Eye (tissue), 1 donor: ENCODE measurements at places on chromosomes 5 and 9.
A peak's percentile ranks its signal among the peaks of the same experiment; 100 is the strongest.

DNA sequence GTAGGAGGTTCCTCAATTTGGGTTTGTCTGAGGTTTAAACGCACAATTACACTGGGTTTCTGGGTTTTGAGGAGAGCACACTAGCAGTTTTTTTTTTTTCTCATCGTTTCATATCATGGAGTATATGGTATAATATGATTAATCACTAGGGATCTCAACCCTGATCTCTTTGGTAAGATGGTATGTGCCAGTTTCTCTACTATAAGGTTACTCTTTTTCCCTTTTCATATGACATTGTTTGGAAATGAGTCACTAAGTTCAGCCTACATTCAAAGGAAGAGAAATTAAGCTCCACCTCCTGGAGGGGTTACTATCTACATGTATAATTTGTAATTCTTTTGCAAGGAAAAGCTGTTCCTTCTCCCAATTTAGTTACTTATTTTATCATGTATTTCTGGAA is 35.2 kb downstream of the MTRR start:
- DNase-seq: no peak

DNA sequence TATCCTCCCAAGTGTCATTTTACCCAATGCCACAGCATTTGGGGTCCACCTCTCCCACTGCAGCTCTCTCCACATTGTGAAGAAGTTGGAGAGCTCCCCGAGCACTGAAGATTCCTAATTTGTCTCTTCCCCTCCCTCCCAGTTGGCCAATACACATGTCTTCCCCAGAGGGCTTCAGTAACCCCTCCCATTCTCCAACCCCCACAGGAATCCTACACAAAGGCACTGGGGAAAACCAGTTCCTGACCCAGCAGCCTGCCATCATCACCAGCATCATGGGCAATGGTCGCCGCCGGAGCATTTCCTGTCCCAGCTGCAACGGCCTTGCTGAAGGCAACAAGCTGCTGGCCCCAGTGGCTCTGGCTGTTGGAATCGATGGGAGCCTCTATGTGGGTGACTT is 87.3 kb upstream of the WWC1 start:
- no peak for DNase-seq

GRCh38 chr5:74040811-74041491 is 415.0 kb downstream of the ARHGEF28 start:
- no peak for DNase-seq

DNA sequence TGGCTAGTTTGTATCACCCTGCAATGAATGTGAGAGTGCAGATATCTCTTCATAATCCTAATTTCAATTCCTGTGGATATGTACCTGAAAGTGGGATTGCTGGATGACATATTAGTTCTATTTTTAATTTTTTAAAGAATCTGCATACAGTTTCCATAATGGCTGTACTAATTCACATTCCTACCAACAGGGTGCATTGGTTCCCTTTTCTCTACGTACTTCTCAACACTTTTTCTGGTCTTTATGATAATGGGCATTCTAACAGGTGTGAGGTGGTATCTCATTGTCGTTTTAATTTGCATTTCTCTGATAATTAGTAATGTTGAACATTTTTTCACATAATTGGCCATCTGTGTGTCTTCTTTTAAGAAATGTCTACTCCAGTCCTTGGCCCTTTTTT is 927.5 kb downstream of the DTWD2 start:
- DNase-seq: no peak

GRCh38 chr5:91225848-91226686 is 157.1 kb downstream of the ARRDC3 start:
- no peak for DNase-seq

GRCh38 chr5:146564007-146564762 is 48.2 kb upstream of the GPR151 start:
- no peak for DNase-seq

DNA sequence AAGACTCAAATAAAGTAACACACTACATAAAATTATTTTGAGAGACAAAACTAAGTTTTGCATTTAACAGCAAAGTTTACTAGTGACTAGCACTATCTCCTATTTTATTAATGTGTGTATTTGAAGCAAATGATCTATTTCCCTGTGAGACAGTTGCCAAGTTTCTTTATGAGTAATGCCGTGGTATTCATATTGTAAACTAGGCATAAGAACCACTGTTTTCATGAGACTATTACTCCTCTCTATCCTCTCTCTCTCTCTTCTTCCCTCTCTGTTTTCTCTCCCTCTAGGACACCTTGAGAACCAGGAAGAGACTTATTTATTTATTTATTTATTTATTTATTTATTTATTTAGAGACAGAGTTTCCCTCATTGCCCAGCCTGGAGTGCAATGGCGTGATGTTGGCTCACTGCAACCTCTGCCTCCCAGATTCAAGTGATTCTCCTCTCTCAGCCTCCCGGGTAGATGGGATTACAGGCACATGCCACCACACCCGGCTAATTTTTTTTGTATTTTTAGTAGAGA is 61.1 kb downstream of the MLANA start:
- no peak for DNase-seq

- no peak for DNase-seq
Measured at GRCh38 chr5:135039271-135040033, 5.4 kb upstream of the PITX1 start.

GRCh38 chr9:119771341-119771740 is 402.1 kb upstream of the BRINP1 start:
- DNase-seq: no peak

DNA sequence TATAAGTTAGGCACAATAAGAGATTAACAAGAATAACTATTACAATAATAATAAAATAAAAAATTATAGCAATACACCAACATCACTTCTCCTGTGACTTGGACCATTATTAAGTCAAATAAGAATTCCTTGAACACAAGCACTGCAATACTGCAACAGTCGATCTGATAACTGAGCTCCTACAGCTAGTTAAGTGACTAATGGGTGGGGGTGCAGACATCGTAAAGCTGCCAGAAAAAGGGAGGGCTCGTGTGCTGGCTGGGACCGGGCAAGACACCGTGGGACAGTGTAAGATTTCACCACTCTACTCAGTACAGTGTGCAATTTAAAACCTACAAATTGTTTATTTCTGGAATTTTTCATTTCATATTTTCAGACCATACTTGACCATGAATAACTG is 78.8 kb downstream of the SNX24 start:
- no peak for DNase-seq

GRCh38 chr9:96644137-96644536 is 11.0 kb downstream of the PRXL2C start:
- DNase-seq: no peak

DNA sequence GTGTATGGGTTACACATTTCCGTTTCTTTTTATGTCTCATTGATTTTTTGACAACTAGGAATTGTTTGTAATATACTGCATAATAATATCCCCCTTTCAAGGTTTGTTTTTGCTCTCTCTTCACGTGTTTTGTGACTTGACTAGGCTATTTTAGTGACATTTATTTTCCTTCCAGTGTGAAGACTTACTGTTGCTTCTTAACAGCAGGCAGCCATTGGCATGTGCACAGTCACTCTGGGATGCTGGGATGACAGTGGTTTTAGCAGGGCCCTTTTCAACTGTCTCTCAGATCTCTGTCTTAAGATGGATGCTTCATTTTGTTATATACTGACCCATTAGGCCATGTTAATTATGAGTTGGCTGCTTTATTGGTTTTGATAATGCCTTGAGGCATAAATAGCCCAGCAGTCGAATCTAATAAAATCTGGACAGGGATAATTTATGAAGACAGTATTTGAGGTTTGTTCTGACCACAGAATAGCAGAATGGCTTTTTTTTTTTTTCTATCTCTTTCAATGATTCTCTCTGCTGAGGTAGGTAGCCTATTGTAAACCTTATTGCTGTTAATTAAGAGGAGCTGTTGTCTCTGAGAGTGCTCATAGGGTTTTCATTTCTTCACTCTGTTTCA is 536.0 kb downstream of the GABRG2 start:
- peak; percentile 79 for DNase-seq

- DNase-seq: peak; percentile 40
Measured at GRCh38 chr9:75148561-75148960, 60.2 kb downstream of the OSTF1 start.

- no peak for DNase-seq
Measured at GRCh38 chr5:14671414-14671813, 6.9 kb downstream of the OTULIN start.

- no peak for DNase-seq
Measured at GRCh38 chr9:121609822-121610637, 41.4 kb upstream of the DAB2IP start.

DNA sequence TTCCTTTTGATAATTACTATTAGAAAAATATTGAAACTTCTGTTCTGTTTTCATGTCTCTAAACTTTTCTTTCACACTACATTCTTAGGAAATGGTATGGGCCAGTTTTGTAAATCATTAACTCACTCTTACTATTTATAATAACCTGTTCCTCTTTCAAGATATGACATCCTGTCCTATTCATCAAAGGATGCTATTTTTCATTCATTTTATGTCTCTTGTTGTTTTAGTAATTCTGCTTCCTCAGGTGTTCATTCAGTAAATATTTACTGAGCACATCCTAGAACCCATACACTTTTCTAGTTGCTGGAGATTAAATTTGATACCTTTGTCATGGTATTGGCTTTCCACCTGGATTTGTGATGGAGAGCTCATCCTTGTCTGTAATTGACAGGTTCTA is 58.0 kb downstream of the GDA start:
- DNase-seq: no peak

GRCh38 chr5:51832934-51833470 is 449.8 kb downstream of the ISL1 start:
- no peak for DNase-seq

- no peak for DNase-seq
Measured at GRCh38 chr5:154078272-154078671, 39.5 kb downstream of the MFAP3 start.

DNA sequence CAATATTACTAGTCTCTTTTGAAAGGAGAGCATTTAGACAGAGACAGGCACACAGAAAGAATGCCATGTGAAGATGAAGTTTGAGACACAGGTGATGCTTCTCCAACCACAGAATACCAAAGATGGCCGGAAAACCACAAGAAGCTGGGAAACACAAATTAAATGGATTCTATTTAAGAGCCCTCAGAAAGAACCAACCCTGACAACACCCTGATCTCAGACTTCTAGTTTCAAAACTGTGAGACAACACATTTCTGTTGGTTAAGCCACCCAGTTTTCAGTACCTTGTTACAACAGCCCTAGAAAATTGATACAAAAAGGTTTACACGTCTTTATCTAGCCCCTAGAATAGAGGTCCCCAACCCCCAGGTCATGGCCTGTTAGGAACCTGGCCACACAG is 79.8 kb upstream of the CCNG1 start:
- DNase-seq: no peak

- no peak for DNase-seq
Measured at GRCh38 chr5:179828756-179829421, 8.2 kb downstream of the SQSTM1 start.

DNA sequence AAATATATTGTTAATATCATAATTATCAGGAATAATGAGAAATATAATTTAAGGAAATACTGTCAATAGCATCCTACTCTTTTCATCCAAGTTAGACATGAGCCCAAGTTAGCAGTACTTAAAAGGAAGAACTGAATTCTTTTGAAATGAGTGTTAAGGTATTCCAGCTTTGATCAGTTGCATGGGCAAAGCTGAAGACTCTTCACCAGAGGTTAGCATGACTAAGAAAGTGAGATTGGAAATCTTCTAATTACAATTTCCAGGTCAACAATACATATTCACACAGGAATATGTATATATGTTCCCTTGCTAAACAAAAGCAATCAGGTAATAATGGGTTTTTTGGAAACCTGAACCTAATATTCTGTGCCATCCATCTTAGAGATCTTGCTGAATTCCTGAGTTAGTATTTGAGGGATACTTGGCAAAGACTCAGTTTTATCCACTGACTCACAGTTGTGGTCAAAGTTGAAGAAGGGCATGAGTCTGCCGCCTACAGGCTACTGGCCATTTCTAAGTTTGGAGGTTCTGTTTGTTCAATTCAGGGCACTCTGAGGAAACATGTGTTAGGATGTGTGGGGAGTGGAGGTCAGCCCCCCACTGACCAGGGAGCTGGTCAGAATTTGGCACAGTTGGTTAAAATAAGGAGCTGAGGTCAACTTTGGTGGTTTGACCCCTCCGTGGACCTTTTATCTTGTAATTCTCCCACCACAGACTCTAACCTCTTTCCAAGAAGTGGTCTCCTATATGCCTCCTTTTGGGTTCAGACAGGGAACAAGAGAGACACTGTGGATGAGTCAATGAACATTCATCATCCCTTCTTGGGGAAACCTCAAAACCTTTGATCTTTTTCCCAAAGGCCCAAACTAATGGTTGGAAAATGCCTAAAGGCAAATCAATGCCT is 118.3 kb downstream of the PIK3R1 start:
- DNase-seq: no peak

DNA sequence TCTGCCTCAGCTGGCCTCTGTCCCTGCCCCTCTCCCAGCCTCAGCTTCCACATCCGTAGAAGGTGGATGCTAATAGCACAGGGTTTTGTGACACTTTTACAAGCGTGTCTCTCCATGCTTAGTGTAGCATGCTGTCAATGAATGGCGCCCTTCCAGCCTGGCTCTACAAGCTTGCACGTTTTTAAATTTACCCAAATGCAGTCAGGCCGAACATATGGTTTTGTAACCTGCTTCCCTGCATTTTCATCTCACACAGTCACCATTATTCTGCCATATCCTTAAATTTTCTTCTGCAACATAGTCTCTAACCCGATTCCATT is 28.8 kb downstream of the FAM163B start:
- DNase-seq: peak; percentile 35

DNA sequence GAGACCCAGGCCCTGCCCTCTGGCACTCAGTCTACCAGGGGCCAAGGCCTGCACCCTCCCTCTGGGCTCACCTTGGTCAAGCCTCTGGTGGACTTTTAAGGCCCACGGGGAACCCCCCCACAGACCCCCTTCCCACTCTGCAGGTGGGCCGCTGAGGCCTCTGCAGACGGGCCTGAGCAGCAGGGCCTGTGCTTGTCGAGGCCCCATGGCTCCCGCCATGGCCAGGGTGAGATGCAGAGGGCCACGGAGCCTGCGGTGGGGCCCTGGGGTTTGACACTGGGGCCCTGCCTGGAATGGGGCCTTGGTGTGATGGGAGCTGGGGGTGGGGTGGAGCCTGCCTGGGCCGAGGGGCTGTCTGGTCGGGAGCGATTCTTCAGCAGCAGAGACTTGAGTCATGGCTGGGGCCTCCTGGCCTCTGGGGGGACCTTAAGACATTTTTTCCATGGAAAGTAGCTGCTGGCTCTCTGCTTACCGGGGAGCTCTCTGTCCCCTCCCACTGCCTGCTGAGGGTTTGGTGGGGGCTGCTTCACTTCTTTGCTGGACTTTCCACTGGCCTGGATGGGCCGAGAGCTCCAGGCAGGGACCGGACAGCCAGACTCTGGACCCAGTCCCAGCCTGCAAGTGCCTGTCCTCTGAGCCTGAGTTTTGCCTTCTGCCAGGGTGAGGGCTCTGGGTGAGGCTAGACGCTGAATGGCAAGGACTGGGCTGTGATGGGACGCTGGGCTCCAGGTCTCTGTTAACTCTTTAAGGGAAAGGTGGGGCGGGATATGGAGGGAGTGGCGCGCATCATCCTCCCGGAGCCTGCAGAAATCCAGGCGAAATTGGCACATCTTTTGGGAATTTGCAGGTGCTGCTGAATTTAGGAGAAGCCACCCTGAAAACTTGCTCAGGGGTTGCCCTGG is 132.2 kb downstream of the RXRA start:
- DNase-seq: no peak
